ENCODE measurements at places on chromosomes 2 and 18.

DNA sequence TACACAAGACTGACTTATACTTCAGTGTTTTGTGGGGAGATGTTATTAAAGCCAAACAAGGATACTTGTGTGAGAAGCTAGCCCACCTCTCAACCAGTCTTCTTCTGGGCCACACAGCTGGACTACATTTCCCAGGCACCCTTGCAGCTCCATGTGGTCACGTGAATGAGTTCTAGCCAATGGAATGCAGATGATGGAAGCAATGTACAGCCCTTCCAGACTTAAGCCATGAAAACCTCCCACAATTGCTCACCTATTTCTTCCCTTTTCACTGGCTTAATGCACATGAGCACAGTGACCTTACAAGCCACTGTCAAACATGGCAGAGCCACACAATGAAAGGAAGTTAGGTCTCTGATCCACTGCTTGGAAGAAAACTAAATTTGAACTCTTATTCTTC is 20.4 kb upstream of the FEZ2 start:
- peak; percentile 82 for DNase-seq

DNA sequence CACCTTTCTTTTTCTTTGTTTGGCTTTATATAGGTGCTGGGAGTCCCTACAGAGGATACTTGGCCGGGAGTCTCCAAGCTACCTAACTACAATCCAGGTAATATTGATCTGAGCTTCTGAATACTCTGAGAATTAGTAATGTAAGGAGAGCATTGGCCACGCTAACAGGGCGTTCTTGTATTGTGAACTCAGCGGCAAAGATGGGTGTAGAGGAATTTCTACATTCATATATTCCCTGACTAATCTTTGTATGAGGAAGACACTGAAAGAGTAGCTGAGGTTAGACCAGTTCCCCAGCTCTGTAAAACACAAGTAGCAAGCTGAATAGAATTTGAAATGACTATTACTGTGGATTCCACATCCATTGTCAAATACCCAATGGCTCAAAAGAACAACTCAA is 48.5 kb downstream of the CDK15 start:
- peak; percentile 83 for DNase-seq

- no peak for DNase-seq
Observed at GRCh38 chr2:148781544-148781943, 93.5 kb upstream of the KIF5C start.

DNA sequence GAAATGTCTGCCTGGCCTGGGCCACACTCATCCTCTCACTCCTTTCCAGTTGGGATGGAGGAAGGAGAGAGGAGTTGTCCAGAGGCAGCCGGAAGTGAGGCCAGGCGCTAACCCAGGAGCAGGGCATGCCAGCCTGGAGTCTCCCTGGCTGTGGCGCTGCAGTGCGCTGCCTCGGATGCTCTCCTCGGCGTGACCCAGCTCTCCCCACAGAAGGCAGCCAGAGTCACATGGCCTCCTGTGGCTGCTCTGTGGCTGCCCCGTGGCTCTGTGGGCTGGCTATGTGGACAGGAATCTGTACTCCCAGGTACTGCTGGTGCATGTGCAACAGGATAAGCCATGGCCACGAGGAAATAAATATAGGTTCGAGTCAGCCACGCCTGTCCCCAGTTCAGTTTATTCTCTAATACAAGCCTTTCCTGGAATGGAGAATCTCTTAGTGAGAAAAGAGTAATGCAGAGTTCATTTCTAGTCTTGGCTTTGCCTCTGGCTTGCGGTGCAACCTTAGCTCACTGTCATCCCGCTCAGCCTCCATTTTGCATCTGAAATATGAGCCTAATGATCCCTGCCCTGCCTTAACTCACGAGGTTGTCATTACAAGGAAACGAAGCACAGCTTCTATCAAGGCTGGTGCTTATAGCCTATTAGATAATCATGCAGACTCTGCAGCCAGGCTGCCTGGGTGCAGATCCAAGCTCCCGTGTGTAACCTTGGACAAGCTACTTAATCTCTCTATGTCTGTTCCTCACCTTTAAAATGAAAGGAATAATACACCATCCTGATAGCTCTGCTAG is 106.3 kb downstream of the ANTXR1 start:
- DNase-seq = no peak

Data from IMR-90 (cell line).